ENCODE measurements at places on chromosomes 2 and 18.

GRCh38 chr2:96526615-96527285 lies 9.8 kb upstream of the ARID5A start:
- no peak for DNase-seq

DNA sequence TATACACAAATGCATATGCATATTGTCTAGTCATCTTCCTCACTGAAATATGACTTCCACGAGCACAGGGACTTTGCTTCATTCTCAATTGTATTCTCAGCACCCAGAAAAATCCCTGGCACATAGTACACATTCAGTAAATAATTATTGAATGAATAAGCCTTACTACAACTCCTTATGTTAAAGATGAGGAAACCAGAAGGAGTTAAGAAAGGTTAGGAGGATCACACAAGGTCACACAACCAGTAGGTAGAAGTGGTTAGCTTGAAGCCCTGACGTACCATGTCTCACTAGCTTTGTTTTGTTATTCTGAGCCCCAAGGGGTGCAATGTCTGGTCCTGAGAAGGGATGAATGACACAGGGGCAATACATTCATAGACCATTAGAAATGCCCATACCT lies 220.9 kb upstream of the PID1 start:
- no peak for DNase-seq

DNA sequence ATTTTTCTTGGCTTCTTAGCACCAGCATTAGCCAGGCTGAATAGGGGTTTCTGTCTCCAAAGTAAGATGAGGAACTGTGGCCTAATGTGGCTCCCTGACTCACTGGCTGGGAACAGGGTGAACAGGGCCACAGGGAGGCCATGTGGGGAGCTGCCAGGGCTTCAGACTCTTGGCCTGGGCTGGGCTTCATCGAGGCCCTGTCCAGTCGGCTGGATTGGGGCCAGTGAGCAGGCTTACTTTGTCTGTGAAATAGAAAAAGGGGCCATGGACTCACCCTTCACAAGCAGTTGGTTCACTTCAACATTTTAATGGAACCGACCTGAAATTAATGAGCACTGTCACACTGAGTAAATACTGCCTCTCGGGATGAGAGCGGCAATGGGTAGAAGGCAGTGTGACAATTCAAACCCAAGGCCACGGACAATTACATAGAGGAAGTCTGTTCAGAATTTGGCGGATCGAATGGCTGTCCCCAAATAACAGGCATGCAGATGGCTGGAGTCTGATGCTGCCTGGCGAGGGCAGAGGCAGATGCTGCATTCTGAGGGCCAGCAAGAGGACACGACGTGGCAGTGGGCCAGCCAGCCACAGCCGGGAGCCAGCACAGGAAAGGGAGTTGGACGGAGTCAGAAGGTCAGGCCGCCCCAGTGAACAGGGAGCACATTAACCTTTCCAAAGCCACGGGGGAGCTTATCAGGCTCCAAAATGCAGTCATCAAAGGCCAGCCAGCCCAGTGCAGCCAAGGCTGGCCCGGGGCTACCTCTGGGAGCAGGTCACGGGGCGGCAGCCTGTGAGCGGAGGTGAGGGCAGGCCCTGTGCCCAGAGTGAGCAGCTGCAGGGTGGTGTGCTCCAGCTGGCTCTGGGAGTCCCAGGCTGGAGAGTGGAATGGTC lies 146.6 kb upstream of the REV1 start:
- no peak for DNase-seq

GRCh38 chr2:131521961-131522781 lies 5.5 kb upstream of the CCDC74A start:
- DNase-seq, result no peak

- DNase-seq, result no peak
Measured at GRCh38 chr2:137096693-137097092, 331.3 kb downstream of the THSD7B start.

DNA sequence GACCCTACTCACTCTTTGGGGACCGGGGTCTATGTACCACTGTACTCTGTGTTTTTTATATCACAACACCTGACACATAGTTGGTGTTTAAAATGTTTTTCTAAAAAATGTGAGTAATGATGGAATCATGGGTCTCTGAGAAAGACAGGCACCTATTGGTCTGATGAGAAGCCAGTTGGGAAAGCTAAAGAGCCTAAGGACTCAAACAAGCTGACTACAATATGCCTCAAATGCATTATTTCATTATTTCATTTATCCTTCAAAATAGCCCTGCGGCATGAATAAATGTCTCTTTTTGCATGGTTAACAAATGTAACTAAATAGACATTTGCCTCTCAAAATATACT lies 102.9 kb upstream of the SCN1A start:
- no peak for DNase-seq

DNA sequence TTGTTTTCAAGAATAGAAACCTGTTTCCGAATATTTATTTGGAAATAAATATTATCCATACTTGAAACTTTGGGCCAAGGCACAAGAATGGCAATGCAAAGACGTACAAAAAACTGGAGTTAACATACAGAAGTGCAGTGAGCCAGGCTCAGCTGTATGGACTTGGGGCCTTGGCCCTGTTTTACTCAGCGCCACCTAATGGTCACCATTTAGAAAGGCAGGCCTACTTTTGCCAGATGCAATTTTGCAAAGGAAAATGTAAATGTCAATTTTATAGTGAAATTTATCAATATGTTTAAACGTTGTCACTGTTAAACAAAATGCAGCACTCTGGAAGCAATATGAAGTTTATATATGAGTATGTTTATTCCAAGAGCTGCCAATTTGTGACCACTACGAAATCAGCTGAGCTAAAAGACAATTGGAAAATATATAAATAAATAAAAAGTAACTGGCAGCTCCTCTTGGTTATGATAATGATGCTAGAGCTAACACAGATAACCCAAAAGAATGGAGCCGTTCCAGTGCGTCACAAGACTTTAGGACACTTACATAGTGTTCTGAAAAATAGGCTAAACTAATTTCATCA lies 155.0 kb downstream of the ARHGAP15 start:
- DNase-seq, result peak; percentile 17

DNA sequence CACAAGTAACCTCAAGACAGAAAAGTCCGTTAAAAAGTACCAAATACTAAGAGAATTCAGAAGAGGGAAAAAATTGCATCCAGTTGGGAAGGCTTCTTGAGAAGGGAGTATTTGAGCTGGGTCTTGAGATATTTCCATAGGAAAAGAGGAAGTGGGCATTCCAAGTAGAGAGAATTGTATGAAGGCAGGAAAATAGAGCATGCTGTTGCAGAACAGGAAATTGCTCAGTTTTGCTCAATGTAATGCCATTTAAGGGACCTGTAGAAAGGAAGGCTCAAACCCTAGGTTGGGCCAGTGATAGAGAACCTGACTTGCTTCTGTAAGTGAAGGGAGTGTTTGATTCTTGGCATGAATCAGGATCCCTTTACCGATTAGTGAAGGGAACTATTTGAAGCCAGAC lies 1.0 kb upstream of the ZC3H8 start:
- no peak for DNase-seq

- DNase-seq, result no peak
Measured at GRCh38 chr18:25832001-25832604, 258.3 kb downstream of the SS18 start.

DNA sequence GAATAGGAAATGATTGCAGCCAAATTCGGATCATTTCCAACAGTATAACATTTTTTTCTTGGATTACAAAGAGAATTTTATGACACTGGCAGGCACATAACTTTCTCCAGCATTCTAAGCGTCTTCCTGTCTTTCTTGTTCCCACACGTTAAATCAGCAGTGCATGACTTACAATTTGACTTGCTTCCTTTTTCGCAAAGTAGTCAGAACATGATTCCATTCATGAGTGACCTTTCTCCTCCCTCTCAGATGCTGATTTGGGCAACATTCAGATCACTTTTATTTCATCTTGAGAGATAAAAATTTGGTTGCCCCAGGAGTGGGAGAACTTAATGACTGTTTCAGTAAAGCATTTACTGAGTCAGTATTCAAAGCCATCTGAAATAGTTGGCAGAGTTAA lies 858.7 kb upstream of the ACVR2A start:
- DNase-seq, result no peak

DNA sequence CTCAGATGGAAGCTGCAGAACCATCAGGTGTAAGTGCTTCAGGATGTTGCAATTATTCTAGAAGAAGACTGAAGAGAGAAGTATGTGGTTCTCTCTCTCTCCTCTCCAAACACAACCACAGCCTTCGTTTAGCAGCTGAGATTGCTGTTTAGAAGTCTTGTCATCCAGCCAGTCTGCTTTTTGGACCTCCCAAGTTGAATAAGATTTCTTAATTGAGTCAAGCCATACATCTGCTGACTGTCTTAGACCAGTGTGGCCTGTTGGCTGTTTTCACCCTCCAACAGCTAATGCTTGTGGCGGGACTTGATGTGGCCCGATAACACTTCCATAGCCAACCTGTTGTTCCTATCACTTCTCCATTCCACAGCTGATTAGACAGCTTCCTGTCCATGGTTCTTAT lies 91.3 kb upstream of the TMEM17 start:
- no peak for DNase-seq

GRCh38 chr2:239596253-239596652 lies 195.4 kb upstream of the HDAC4 start:
- no peak for DNase-seq
